ENCODE measurements at places on chromosomes 4 and X.

GRCh38 chr4:7721984-7722551 lies 217.6 kb downstream of the AFAP1 start:
- DNase-seq = no peak

GRCh38 chr4:82561786-82562563 lies at the start of gene TMEM150C:
TSS of gene TMEM150C (minus strand) at chr4:82561988. CDS start at chr4:82504657, 57,331 bp downstream.
- DNase-seq = no peak

- DNase-seq = no peak
These were observed 23.9 kb upstream of the FAM193A start for GRCh38 chr4:2512396-2513135.

GRCh38 chr4:183783991-183784553 lies 121.0 kb upstream of the STOX2 start:
- DNase-seq = no peak

- no peak for DNase-seq
These were observed 26.4 kb upstream of the REPS2 start for GRCh38 chrX:16920075-16920474.

DNA sequence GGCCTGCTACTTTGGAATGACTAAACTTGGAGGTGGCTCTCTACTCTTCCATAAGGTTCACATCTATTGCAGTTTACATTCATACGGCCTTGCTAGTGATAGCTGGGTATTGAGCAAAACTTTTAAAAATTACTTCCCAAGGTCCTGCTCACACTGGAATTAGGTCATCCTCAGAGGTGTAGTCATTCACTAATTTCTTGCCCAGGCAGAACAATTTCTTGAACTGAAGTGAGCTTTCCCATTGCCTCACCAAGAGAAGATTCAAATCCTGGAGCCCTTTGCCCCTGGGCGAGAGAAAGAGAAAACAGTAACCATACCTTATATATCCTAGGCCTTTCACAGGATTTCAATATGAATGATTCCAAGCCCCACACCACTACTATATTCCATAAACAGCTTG lies 109.2 kb downstream of the GUCY2F start:
- no peak for DNase-seq

DNA sequence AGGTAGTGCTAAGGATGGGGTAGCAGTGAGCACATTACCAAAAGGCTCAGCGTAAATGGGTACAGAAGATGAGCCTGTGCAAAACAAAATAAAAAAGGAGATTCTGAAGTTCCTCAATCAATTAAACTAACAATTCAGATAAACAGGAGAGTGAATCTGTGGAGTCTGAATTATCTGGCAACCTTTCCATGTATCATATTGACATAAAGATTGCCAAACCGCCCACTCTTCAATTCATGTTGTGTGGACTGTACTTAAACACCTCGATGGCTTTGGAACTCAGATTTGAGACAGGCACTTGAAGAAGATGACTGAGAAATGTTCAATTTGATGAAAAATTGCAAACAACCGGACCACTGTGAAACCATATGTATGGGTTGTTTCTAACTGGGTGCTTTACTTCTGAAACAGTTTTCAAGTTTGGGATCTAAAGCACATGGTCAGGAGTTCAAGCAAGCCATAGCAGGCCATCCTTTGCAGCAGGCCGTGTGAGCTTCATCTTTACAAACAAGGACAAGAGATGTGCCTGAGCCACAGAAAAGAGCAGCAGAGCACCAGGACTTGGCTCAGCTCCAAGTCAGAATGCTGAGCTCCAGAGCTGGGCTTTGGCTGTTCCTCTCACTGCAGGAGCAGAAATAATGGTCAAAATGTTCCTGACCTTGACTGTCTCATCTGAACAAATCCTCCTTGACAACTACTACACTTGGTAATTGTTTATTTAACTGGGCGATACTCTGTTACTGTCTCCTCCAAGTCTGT lies 108.1 kb downstream of the MGST2 start:
- no peak for DNase-seq

DNA sequence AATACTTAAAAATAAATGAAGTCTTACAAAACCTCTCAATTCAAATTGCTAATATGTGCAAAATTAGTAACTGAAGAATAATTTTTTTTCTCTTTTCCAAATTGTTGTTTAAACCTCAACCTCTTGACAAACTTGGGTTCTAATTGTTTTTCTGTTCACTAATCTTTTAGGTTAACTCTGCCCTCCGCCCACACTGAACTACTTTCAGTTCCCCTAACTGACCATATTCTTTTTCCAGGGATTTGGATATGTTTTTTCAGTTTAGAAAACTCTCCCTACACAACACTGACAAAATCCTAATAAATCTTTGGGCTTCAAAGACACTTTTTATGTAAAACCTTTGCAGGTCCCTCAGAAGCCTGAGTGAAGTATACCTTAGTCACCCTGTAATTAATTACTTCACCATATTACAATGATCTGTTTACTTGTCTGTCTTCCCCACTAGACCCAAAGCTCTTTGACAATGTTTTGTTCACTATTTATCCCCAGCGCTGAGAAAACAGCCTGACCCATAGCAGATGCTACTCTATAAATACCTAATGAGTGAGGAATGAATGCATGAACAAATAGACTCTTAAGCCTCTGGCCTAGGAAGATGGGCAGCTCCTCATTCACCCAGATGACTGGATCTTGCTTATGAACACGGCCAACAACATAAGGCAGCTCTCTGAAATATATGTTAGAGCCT lies 134.9 kb downstream of the MAML3 start:
- DNase-seq = no peak

DNA sequence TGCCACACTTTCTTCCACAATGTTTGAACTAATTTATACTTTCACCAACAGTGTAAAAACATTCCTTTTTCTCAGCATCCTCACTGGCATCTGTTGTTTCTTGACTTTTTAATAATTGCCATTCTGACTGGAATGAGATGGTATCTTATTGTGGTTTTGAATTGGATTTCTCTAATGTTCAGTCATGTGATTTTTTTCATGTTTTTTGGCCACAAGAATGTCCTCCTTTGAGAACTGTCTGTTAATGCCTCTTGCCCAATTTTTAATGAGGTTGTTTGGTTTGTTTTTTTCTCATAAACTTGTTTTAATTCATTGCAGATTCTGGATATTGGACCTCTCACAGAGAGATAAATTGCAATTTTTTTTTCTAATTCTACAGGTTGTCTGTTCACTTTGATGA lies 1195.2 kb downstream of the TECRL start:
- DNase-seq = no peak

DNA sequence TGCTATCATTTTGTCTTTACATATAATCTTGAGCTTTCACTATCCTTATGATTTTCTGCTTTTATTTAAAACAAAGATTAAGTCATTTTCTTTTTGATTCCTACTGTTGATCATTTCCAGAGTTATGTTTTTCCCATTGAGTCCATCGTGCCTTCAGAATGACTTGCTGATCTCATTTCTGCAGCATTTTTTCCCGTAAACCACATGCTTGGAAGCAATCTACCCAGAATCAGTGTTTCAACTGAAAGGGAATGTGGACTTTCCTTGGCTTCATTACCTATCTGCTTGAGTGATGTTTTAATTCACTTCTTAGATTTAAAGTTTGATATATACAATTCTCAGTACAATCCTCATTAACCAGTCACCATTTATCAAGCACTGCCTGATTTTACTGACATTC lies 192.4 kb upstream of the FSTL5 start:
- DNase-seq = no peak

Data from stimulated activated CD4-positive, alpha-beta T cell treated with anti-CD3 and anti-CD28 coated beads, Interleukin-15, amount 100 ng/mL, for 1 hour (primary cell).